ENCODE measurements at places on chromosomes 7 and 10.

DNA sequence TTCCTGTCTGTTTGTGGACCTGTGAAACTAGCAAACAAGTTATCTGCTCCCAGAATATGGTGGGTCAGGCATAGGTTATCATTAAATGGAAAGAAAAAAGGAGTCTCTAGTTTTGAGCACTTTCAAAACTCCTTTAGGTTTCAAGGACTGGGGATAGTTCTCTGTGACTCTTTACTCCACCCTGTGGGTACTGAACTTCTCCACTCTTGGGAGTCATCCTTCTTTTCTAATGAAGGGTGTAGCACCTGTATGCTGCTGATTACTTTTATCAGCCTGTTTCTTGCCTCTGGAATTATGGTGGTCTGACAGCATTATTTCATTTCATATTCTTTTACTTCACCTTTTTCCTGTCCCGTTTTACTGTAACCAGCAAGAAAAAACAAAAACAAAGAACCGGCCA is 6.7 kb downstream of the GNAI1 start:
- DNase-seq: no peak

GRCh38 chr10:114336823-114337509 is 67.3 kb downstream of the AFAP1L2 start:
- no peak for DNase-seq

- DNase-seq: no peak
Measured at GRCh38 chr10:78389419-78389818, 355.8 kb downstream of the RPS24 start.

DNA sequence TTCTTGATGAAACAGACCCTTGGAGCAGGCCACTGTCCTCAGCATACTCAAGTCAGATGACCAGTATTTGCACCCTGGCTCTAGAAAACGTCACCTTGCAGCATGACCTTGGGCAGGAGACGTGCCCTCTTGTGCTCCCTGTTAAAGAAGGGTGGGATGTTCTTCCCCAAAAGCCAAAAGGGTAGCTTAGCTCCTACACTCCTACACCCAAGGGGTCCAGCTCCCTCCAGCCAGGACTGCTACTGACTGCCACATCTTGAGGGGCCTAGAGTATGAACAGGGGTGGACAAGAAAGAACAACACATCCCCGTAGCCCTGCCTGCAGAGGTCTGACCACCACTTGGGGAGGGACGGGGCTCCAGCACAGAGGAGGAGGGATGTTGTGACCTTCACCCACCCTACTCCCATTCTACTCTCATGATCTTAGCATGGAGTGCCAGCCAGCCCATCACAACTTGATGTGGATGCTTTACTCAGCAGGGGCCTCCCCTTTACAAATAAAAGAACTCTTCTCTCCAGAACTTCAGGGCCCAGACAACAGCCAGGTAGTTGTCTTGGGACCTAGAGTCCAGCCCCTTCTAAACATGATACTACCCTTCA is 165.3 kb upstream of the ZMIZ1 start:
- DNase-seq: no peak

- no peak for DNase-seq
Measured at GRCh38 chr7:94618126-94618525, 37.8 kb downstream of the SGCE start.

DNA sequence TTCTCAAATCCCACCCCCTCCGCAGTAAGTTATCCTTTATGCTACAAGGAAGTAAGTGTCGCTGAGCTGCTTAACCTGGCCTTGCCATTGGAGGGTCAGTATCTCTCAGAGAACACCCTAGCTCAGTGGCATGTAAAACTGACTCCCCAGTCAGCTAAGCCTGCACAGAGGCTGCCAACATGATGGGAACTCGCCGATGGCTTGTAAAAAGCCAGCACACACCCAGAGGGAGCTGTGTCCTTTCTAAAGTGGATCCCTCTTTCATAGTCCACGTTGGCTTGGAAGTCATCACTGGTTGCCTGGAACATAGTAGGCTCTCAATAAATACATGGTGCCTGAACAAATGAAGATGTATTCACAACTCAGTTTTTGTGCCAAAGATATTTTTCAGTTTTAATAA is 249.1 kb upstream of the YAE1 start:
- no peak for DNase-seq

DNA sequence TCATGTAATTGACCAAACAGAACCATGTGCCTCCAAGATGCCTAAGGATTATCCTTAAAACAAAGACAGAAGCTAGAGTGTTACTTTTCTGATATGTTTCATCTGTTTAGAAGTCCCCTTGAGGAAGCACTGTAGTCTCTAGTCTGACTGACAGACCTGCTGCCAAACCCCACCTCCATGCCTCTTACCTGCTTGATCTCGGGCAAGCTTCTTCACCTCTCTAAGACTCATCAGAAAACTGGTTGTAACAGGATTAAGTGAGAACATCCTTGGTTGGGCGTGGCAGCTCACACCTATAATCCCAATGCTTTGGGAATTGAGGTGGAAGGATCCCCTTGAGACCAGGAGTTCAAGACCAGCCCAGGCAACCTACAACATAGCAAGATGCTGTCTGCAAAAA is 42.2 kb upstream of the OTUD1 start:
- DNase-seq: no peak

GRCh38 chr7:87735360-87735759 is 107.2 kb downstream of the RUNDC3B start:
- no peak for DNase-seq

- no peak for DNase-seq
Measured at GRCh38 chr7:1650363-1651030, 19.6 kb upstream of the ELFN1 start.

- DNase-seq: no peak
Measured at GRCh38 chr7:107937531-107937930, 46.5 kb downstream of the DLD start.

DNA sequence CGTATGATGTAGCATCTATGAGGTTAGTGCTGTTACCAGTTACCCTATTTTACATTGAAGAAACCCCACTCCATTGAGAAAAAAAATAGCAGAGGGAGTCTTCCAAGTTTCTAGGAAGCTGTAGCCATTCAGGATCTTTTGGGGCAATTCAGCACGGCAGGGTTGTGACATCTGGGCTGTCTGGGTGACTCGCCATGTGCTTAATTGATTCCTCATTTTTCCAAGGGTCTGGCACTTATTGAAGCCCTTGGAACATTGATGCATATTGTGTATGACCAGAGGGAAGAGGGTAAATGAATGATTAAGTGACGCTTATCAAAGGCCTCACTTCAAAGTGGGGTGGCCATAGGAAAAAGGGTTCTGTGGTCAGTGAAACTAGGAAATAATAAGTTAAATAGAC is 248.7 kb downstream of the ARHGAP12 start:
- DNase-seq: no peak

DNA sequence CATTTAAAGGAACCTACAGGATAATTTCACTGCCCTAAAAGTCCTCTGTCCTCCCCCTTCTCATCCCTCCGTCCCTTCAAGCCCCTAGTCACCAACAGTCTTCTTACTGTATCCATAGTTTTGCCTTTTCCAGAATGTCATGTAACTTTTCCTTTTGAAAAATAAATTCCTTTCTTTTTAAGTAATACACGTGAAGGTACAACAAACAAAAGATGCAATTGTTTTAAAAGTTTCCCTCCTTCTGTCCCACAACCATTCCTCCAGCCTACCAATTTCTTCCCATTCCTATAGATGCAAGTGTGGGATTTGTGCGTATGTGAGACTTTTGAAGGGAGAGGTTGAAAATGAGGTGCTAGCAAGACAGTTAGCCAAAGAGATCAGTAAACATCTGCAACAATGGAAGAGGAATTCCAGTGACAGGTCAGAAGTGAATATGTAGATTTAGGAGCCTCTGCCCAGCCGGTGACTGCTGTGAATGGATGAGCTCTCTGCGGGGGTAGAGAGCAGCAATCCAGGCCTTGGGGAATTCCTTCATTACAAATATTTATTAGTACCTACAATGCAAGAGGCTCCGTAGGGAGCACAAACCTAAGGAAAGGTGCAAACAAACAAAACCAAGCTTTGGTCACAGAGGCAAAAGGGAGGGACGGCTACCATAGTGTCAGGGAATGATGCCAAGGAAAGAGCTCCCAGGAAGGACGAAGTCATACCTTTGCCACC is 243.6 kb downstream of the SKIDA1 start:
- no peak for DNase-seq

Measured in CD4-positive, alpha-beta T cell treated with Interleukin-6 at 100 ng/mL for 8 hours (primary cell).